ENCODE measurements at places on chromosomes 7 and 10.

DNA sequence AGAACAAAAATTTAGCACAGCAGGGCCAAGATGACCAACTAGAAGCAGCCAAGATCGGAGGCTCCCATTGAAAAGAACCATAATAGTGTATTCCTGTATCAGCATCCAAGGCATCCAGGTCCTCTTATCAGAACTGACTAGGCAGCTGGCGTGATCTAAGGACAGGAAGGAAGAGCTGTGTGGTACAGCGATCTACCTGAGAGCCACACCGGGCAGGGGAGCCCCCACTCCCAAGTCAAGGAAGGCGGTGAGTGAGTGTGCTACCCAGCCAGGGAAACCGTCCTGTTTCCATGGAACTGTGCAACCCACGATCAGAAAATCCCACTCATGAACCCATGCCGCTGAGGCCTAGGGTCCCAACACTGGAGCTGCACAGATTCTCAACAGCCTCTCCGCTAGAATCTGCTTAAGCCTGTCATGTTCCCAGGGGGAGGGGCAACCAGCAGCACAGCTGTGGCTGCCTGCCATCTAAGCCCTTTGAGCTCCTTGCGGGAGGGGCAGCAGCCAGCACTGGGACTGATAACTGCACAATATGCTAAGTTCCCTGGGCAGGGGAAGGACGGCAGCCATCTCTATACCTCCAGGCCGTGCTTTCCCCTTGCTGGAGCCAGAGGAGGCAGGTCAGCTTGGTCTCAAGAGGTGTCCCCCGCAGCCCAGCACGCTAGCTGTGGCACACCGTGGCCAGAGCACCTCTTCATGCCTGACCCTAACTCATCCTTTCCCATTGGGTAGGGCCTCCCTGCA lies 213.0 kb upstream of the SMIM30 start:
- DNase-seq, result no peak

DNA sequence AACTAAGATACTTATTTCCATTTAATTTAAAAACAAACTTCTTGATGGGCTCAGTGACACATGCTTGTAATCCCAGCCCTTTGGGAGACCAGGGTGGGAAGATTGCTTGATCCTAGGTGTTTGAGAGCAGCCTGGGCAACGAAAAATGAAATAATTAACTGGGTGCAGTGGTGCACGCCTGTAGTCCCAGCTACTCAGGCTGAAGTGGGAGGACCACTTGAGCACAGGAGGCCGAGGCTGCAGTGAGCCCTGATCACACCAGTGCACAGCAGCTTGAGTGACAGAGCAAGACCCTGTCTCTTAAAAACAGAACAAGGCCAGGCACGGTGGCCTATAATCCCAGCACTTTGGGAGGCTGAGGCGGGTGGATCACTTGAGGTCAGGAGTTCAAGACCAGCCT lies 37.4 kb downstream of the AVL9 start:
- no peak for DNase-seq

DNA sequence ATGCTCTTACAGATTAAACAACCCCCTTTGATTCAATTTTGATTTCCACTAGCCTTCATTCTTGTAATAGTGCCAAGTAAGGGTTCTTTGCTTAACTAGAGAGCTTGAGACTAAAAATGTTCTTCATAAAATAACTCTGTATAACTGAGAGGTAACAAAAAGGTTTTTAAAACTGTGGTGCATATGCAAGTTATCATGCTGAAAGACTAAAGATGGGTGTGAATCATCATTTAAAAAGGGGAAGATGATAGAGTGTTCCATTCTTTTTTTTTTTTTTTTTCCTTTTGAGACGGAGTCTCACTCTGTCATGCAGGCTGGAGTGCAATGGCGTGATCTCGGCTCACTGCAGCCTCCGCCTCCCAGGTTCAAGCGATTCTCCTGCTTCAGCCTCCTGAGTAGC lies 11.1 kb downstream of the MDFIC start:
- no peak for DNase-seq

GRCh38 chr7:24521917-24522623 lies 51.2 kb upstream of the PALS2 start:
- no peak for DNase-seq

GRCh38 chr7:113379746-113380145 lies 261.4 kb upstream of the SMIM30 start:
- DNase-seq, result no peak

DNA sequence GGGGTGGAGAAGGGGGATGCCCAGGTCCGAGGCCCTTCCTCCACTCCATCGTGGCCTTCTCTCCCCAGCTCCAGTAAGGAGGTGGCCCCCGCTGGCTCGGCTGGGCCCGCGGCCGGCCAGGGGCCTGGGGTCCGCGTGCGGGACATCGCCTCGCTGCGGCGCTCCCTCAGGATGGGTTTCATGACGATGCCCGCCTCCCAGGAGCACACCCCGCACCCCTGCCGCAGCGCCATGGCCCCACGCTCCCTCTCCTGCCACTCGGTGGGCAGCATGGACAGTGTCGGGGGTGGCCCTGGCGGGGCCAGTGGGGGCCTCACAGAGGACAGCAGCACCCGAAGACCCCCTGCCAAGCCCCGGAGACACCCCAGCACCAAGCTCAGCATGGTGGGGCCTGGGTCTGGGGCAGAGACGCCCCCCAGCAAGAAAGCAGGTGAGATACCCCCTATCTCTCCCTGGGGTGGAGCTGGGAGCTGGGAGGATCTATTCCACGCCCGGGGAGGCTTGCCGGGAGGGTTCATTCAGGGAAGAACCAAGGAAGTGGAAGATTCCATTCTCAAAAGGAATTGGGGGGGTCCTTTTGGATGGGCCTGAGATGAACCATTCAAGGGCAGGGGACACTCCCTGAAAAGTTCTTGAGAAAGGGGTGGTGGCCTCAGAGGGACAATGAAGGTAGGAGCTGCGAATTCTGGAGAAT lies 3.2 kb downstream of the NYAP1 start:
- no peak for DNase-seq

DNA sequence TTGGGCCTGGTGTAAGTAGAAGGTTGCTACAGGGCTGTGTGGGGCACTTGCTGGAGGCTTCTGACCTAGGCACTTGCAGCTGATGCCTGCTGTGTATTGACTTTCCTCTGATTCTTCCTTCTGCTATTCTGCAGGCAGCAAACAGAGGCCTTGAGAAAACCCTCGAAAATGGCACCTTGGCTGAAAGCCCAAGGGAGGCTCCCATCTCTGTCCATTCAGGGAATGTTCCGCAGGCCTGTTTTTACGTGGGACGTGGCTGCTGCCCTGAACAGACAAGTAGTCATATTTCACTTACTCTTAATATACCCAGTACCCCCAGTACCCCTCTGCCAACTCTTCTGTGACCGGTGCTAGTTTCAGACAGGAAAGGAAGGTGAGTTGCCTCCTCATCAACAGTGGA lies 664.7 kb downstream of the INHBA start:
- DNase-seq, result no peak

- no peak for DNase-seq
Measured at GRCh38 chr10:102775935-102776669, 32.4 kb downstream of the WBP1L start.

- DNase-seq, result no peak
Measured at GRCh38 chr7:7226407-7226806, 44.1 kb downstream of the C1GALT1 start.

GRCh38 chr7:99752356-99752755 lies 17.4 kb upstream of the CYP3A7 start:
- no peak for DNase-seq

Measured in AG09309 (cell line).